ENCODE measurements at places on chromosomes 7 and 10.

DNA sequence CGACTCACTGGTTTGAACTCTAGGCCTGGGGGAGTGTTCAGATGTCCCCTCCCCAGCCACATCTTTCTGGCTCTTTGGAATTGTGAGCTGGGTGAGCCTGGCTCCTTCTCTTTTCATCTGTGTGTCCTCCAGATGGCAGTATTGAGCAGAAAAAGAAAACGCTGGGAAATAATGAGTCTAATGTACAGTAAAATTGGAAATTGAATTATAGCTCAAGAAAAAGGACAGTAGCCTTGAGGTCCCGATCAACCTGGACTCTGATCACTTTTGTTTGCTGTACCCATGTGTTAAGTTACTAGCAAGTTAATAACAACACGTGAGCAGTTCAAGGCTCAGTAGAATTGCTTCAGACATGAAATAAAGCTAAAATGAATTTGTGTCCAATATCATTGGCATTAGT, 77.9 kb downstream of the SNX10 start:
- peak; percentile 73 for DNase-seq

GRCh38 chr10:6140965-6141295, 52.1 kb downstream of the RBM17 start:
- no peak for DNase-seq

GRCh38 chr10:117968354-117969182, 78.2 kb downstream of the RAB11FIP2 start:
- no peak for DNase-seq

DNA sequence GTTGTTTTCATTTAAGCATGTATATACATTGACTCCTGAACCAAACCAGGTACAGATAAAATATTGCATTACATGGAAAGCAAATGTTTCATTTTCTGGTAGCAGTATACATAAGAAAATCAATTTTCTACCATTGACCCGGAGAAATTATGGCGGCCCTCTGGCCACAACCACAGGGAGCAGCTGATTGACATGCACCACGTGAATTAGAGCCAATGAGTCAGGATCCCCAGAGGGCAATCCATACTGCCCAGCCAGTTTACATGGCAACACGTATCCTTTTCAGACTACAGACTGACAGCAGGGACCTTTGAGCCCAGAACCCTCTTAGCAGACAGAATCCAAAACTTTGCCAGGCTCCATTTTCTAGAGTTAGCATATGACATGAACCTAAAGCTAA, 272.2 kb upstream of the NEBL start:
- no peak for DNase-seq

DNA sequence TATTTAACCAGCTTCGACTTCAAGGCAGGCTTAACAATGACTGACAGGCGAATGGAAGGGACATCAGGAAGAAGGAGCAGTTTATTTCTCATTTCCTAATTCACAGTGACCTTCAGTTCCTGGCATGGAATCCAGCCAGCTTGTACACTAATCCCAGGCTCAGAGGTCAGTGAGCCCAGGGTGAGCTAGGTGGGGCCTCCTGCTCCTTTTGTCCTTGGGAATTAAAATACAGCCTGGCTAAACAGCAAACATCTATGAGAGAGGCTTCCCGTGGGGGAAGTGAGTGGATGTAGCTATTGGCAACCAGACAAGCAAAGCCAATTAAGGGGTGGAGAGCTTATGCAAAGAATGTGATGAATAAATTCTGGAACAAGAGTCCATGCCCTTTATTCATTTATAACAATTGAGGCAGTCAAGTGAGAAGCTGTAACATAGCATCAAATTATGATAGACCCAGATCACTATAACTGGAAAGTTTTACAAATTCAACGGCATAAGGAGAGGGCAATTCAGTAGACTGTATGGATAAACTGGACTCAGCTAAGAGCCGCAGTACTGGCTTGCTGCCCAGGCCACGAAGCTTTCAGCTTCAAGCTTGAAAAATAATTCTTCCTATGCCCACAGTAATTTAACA, 57.1 kb downstream of the STK17A start:
- DNase-seq, result no peak

GRCh38 chr7:46285878-46286277, 364.8 kb upstream of the IGFBP3 start:
- DNase-seq, result no peak

GRCh38 chr7:107582875-107583274, 2.8 kb downstream of the BCAP29 start:
- DNase-seq, result peak; percentile 4

- no peak for DNase-seq
Observed at GRCh38 chr10:68619595-68619994, 59.5 kb downstream of the TET1 start.

- no peak for DNase-seq
Observed at GRCh38 chr7:105623378-105623777, 42.1 kb upstream of the EFCAB10 start.

- no peak for DNase-seq
Observed at GRCh38 chr10:112294169-112294568, 11.0 kb downstream of the TECTB start.

DNA sequence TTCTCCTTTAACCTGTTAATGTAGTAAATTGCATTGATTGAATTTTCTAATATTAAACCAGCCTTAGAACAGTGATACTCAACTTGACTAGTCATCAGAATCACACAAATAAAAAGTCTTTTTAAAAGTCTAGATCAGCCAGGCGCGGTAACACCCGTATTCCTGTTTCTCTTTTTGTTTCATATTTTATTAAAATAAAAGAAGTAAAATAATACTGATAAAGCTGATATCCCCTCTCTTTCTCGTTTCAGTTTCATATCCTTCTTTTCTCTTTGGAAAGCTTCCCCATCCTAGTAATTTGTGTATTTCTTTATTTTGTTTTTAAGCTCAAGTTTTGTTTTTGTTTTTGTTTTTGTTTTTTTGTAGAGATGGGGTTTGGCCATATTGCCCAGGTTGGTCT, 9.3 kb downstream of the SMO start:
- no peak for DNase-seq

DNA sequence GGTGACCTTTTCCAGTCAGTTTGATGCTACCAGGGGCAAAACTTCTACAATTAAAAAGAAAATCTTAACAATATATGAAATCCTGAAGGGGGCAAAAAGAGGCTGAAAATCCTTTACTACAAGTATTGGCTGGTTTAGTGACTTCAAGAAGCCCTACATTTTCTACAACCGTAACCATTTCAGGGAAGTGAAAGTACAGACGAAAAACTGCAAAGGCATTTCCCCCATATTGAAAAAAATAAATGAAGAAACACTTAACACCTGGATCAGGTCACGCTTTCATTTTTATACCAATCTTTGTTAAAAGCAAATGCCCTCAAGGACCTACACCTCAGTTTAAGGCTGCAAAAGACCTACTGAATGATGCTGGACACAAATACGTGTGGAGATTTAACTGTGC, 38.6 kb downstream of the IL6 start:
- DNase-seq, result no peak

DNA sequence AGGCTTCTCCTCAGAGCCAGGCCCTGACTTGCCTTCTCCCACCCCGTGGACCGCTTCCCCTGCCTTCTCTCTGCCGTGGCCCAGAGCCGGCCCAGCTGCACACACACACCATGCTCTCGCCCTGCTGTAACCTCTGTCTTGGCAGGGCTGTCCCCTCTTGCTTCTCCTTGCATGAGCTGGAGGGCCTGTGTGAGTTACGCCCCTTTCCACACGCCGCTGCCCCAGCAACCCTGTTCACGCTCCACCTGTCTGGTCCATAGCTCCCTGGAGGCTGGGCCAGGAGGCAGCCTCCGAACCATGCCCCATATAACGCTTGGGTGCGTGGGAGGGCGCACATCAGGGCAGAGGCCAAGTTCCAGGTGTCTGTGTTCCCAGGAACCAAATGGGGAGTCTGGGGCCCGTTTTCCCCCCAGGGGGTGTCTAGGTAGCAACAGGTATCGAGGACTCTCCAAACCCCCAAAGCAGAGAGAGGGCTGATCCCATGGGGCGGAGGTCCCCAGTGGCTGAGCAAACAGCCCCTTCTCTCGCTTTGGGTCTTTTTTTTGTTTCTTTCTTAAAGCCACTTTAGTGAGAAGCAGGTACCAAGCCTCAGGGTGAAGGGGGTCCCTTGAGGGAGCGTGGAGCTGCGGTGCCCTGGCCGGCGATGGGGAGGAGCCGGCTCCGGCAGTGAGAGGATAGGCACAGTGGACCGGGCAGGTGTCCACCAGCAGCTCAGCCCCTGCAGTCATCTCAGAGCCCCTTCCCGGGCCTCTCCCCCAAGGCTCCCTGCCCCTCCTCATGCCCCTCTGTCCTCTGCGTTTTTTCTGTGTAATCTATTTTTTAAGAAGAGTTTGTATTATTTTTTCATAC, 38.0 kb downstream of the LIMK1 start:
- no peak for DNase-seq

- no peak for DNase-seq
Observed at GRCh38 chr7:29292886-29293658, 98.5 kb downstream of the CHN2 start.

DNA sequence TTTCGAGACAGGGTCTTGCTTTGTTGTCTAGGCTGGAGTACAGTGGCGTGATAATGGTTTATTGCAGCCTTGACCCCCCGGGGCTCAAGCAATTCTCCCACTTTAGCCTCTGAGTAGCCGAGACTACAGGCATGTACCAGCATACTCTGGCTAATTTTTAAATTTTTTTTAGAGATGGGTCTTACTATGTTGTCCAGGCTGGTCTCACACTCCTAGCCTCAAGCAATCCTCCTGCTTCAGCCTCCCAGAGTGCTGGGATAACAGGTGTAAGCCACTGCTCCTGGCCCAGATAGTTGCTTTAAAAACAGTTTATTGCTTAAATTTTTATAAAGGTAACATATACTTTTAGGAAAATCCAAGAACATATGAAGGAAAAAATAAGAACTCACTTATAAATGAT, 26.3 kb downstream of the NEURL1 start:
- DNase-seq, result no peak

DNA sequence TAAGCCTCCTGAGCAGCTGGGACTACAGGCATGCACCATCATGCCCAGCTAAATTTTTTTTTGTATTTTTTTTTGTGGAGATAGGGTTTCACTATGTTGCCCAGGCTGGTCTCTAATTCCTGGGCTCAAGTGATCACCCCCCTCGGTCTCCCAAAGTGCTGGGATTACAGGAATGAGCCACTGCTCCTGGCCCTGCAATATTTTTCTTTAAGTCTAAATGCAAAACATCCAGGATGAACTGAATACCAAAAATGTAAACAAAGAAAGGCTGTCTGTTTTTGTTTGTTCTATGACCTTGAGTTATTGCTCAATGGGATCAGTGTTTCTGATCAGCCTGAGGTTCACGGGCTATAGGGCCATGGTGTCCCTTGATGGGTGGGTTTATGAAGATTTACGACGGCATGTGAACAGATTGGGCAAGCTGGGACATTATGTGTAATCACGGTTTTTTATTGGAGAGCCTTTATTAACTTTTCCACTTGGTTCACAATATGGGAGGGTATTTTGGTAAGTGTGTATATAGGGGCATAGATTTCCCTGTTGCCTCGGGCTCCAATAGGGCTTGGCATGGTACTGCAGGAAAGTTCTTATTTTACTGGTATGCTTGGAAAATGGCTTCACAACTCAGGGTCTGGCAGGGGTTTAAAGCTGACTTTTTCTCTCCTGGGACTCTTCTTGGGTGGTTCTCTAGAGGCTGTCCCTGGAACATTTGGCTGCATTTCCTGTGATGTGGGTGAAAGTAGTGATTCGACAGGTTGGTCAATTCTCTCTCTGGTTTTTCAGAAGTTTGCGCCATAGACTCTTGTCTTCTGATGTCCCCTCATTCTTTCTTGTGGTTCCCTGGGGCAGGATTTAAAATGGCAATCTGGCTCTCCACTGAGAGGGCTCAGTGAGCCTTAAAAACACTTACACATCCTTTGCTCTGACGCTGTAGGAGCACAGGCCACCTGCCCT, 41.6 kb downstream of the MRPS33 start:
- no peak for DNase-seq

- no peak for DNase-seq
Observed at GRCh38 chr10:44619975-44620374, 235.1 kb upstream of the CXCL12 start.

DNA sequence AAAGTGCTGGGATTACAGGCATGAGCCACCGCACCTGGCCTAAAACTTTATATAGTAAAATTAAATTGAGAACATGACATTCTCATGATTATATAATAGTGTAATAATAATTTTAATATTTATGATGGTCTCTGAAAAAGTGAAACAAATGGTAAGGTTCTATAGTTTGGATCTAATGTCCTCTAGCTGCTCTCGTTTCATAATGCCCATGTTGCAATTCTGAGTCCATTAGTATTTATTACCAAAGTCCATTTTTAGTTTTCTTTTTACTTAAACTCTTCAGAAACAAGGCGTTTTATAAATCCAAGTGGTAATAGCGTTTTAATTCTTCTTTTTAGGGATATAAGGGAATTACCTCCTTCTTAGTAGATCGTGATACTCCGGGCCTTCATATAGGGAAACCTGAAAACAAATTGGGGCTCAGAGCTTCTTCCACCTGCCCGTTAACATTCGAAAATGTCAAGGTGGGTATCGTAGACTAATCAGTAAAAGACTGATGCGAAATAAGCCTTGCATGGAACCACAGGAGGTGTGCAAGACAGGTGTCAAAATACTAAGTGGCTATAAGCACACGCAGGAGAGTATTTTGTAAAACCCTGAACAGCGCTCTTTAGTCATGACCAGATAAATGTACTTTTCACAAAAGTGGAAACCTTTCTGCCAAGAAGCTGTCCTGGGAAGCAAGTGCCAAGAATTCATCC, 34.1 kb downstream of the ACADSB start:
- DNase-seq, result no peak

GRCh38 chr10:11274452-11274851, 256.8 kb downstream of the CELF2 start:
- no peak for DNase-seq
